Stimulated activated CD8-positive, alpha-beta memory T cell treated with anti-CD3 and anti-CD28 coated beads, Interleukin-15, amount 100 ng/mL, for 4 hours (primary cell): ENCODE measurements at places on chromosomes 12 and 14.

DNA sequence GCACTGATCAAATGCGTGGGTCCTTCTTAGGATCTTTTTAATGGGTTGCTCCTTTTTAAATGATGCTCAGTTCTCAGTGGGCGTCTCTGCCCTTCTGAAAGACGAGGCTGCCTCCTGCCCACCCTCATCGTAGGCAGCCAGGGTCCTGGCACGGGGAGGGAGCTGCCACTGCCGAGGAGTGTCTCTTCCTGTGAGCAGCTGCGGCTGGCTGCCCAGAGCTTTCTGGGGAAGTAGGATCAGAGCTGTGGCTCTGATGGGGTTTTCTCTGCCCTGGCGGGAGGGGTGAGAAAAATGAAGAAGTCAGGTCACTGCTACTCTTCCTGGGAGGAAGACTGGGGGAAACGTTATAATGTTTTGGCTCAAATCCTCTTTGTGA is 31.1 kb upstream of the BEGAIN start:
- no peak for DNase-seq

DNA sequence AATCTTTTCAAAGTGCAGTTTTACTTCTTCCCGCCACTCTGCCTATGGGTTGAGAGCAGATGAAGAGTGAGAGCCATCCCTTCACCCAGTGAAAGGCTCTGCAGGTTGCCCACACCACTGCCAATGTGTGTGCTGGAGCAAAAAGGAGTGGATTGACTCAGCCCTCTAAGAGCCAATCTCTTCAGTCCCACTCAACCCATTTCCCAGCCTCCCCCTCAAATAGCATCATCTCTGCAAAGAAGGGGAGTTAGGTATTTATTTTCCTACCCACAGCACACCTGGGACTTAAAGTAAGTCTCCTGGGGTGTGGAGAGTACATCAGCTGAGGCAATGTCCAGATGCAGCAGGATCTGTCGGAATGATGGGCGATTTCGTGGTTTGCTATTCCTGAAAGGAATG is 15.3 kb downstream of the MAP3K12 start:
- DNase-seq = no peak

DNA sequence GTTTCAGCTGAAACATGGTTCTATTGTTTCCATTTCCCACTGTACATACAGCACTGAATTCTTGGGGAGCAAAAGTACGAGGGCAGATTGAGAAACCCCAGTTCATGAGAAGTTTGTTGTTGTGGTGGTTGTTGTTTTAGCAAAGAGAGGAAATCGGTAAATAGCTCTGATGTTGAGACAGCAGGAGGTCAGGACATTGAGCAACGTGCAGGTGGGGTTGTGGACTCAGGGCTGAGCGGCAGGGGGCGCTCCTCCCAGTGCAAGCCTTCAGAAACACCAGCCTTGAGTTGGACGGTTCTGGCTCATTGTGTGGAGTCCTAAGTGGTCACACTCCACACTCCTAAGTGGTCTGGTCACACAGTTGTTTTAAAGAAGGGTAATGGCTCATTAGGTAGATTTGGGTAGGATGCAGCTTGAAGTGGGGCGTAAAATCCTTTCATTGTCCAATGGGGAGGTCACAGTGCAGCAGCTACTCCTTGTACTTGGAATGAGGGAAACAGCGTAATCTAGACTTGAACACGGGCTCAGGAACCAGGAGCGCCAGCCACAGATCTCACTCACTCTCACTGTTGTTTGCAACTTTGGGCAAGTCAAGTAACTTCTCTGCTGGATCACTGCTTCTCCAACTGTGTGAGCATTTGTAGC is 14.5 kb upstream of the PWP1 start:
- DNase-seq = no peak

DNA sequence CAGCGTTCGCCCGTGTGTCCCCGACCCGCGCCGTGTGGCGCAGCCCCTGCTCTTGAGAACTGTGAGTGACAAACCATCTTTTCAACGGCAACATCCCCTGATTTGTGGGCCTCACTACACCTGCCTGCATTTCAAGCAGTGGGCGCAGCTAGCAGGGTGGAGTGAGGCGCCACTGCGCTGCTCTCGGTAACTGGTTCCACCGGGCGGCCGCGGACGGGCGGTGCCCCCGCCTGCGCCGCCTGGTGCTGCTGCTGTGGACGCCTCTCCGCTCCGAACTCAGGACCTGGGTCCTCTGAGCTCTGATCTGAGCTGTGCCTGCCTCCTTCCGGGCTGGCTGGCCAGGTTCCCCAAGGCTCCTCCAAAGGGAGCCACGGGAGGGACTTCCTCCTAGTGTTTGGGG is 5.9 kb upstream of the DEGS2 start:
- no peak for DNase-seq

GRCh38 chr12:96335270-96335669 is 65.0 kb downstream of the CDK17 start:
- DNase-seq = no peak

- no peak for DNase-seq
Measured at GRCh38 chr14:95361373-95362137, 41.8 kb upstream of the CLMN start.

DNA sequence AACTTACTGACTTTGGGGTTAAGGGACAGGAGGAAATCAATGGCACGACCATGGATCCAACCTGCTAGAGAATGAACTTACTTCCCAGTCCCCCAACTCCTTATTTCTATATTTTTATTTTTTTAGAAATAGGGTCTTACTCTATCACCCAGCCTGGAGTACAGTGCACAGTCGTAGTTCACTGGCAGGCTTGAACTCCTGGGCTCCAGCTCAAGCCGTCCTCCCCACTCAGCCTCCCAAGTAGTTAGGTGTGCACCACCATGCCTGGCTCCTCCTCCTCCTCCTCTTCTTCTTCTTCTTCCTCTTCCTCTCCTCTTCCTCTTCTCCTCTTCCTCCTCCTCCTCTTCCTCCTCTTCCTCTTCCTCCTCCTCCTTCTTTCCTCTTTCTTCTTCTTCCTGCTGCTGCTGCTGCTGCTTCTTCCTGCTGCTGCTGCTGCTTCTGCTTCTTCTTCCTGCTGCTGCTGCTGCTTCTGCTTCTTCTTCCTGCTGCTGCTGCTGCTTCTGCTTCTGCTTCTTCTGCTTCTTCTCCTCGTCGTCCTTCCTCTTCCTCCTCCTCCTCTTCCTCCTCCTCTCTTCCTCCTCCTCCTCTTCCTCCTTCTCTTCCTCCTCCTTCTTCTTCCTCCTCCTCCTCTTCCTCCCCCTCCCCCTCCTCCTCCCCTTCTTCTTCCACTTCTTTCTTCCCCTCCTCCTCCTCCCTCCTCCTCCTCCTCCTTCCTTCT is 390.1 kb upstream of the RGS6 start:
- no peak for DNase-seq

DNA sequence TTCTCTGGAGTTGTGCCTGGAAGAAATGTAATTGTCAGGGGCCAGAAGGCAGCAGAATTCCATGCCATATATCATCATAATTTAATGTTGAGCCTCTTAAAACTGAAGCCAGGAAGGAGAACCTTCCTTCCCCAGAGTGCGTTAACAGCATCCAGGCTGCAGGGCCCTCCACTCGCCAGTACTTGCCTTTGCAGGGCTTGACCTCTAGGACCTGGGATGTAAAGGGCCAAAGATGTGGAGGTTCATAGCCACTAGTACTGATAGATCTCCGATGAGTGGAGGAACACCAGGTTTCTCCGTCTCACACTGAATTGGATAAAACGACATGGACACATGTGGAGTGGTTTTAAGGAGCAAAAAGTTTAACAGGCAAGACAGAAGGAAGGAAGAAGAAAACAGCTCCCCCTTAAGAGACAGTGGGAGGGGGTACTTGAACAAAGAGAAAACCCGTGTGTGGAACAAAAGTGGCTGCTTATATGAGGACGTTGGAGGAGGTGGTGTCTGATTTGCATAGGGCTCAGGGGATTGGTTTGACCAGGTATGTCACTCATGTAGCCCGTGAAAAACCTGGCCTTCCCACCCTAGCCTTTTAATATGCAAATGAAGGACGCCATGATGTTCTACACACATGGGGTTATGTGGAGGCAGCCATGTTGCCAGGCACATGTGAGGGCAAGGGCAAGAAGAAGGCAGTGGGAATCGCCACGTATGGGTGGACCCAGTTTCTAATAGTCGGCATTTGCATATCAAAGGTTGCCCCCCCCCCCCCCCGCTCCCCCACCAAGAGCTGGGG is 38.8 kb upstream of the WSCD2 start:
- no peak for DNase-seq

DNA sequence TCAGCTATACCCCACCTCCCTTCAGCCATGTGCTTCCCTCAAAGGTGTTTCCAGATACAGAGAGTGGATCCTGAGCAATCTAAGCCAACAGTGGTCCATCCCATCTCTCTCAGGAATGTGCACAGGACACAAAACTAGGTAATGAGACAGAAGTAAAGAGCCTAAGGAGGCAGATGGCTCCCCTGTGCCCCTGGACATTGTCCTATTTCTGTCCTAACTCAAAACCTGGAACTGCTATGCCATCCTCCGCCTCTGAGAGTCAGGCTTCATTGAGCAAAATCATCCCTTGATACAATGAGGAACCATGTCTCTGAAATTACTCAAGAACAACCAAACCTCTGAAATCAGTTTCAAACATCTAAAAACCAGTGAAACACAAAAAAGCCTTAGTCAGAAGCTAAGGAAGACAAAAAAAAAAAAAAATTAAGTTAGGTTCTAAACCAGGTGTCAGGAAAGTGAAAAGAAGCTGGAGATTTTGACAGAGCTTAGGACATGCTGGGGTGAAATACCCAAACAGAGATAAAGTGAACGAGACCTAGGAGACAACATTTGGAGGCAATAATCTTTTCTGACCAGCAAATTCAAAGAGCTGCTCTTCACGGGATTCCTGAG is 200.3 kb upstream of the PLEKHG7 start:
- no peak for DNase-seq

- DNase-seq = no peak
Measured at GRCh38 chr12:114018669-114019068, 52.5 kb upstream of the RBM19 start.

DNA sequence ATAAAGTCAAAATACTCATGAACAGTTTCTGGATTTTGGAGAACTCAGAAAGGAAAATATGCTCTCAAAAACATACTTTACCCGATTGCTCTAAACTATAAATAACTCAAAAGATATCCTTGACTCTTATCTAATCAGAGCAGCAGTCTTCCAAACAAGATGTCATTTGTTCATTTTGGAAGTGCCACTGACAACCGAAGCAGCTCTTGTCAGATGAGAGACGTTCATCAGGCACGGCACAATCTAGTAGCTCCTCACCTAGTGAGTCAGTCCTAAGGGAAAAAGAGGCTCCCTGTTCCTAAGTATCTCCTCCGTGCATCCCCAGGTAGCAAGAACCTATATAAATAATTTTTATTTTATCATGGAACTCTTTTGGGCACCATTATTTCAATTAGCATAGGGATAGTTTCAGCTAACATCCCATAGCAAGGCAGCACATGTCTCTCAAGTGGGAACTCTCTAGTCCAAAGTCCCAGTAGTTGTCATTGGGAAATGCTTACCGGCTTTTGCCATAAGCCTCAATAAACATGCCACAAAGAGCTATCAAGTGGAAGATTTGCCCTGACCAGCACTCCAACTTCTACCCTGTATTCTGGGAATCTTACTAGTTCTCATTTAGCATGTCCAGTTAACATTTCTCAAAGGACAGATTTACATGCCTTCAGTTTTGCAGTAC is 14.1 kb upstream of the TMEM263 start:
- no peak for DNase-seq

DNA sequence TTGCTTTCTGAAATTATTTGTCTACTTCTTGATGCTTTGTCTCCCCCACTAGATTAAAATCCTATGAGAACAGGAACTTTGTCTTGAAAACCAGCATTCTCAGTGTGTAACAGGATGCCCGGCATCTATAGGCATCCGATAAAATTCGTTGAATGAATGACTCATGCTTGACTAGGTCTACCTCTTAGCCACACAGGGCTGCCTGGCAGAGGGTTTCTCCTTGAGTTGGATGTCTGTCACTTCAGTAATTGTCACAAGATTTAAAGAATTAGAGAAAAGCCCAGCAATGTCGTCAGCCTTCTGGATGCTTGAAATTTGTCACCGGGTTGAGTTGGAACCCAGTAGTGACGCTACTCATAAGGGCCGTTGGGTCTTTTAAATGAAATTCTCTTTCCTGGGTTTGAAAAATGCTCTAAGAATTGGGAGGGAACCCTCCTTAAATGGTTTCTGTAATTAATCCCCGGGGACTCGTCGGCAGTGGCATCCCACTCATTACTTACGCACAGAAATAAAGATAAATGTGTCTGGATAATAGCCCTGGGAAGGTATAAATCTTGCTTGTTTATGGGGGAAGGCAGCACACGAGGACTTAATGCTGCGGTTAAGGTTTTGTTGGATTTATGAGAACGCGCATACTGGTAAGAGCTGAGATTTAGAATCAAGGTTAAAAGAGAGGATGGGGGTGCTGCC is 194.1 kb downstream of the AACS start:
- DNase-seq = no peak

DNA sequence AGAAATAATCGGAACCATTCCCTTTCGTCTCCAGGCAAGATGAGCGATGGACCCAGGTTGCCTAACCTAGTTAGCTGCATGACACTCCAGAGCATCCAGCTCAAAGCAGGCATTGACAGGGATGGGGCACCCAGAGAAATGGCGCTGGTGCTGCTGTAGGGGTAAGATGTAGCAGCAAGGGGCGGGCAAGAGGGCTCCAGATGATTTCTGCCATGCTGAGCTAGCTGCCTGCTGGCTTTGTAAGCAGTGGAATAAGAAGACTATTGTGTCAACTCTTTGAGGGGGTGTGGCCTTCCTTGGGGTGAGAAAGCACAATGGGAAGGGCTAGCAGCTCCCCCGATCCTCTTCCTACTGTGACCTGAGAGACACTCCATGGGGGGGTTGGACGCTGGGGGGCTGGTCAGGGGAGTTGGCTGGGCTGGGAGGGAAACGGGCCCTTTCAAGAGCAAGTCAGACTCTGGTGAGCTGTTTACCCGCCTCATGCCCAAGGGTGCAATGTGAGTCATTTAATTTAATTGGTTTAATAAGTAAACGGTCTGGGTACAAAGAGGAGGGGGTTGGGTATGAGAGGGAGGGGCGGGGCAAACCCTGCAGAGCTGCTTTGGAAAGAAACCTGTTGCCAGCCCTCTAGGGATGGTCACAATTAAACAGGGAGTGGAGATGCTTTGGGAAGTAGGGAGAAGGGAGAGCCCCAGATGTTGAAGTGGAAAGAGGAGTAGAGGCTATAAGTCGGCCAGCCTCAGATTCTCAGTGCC is 50.5 kb downstream of the B4GALNT3 start:
- no peak for DNase-seq

DNA sequence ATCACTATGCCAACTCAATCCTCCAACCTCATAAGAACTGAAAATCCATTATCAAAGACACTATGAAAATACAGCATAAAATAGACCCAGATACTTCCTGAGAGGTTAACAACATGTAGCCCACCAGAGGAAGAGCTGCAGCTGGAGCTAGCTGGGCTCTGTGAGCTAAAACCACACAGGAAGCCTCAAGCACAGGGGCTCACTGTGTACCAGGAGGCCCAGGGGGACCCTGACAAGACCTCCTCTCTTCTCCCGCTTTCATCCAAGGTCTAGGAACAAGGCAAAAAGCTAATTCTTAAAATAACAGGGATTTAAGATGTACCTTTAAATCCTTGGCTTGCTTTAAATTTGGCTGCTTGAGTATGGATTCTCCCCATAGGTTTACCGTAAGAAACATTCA is 53.6 kb downstream of the EIF2S3B start:
- DNase-seq = no peak
